Activated naive CD8-positive, alpha-beta T cell treated with anti-CD3 and anti-CD28 coated beads, Interleukin-2, amount 50 U/mL, for 16 hours (primary cell): ENCODE measurements at places on chromosomes 11 and 22.

GRCh38 chr22:46122980-46123693 is 27.2 kb upstream of the PPARA start:
- no peak for DNase-seq

DNA sequence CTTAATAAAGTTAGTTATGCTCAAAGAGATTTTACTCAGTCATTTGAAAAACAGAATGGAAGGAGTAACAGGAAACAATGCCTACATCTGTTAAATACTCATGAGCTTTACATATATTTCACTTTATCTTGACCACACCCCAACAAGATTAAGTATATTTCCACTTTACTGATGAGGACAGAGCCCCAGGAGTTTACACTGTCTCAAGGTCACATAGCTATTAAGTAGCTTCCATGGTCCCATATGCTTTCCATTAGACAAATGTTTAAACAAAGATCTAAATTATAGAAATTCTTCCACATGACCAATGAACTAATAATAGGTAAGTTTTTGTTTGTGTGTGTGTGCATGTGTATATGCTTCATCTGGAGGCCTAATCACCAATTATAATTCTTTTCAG is 30.2 kb downstream of the MRTFA start:
- DNase-seq: no peak

- no peak for DNase-seq
These were observed 946.0 kb downstream of the FAM181B start for GRCh38 chr11:81787584-81788049.

GRCh38 chr11:125094731-125095130 is 16.7 kb downstream of the TMEM218 start:
- DNase-seq: no peak

GRCh38 chr11:109547356-109548027 is 125.5 kb downstream of the C11orf87 start:
- no peak for DNase-seq

DNA sequence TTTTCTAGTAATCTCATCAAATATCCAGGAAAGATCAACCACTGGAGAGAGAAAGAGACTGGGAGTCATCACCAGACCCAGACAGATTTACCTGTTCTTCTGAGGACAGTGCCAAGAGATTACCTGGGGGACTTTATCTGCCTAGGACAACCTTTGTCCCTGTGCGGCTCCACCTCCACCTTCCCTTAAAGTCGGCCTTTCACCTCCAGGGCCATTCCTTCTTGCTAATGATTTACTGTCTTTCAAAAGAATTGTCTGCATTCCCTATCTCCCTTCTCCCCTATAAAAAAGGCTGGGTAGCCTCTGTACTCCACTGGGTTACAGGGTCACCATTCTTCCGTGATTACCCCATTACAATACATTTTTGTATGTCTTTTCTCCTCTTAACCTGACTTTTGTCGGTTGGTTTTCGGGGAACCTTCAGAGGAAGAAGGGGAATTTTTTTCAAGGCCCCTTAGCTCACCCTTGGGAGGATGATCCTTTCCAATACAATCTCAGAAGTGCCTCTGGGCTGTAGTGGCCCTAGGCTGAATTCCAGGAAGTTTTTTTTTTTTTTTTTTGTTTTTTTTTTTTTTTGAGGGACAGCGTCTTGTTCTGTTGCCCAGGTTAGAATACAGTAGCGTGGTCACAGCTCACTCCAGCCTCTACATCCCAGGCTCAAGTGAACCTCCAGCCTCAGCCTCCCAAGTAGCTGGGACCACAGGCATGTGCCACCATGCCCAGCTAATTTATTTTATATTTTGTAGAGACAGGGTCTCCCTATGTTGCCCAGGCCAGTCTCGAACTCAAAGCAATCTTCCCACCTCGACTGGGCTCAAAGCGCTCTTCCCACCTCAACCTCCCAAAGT is 1.5 kb upstream of the HMOX1 start:
- DNase-seq: no peak

GRCh38 chr11:65381716-65382032 is 772 bp downstream of the SLC25A45 start:
- no peak for DNase-seq

DNA sequence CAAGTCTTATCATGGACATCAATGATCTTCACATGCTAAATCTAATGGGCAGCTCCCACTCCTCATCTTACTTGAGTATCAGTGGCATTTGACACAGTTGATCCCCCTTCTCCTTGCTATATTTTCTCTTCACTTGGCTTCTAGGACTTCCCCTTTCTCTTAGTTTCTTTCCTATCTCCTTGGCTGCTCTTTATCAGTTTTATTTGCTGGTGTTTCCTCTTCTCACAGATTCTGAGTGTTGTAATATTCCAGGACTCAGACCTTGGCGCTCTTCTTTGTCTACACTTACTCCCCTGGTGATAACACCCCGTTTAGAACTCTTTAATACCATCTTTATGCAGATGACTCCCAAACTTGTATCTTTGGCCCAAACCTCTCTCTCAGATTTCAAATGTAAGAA is 33.9 kb upstream of the RASSF10 start:
- DNase-seq: no peak

DNA sequence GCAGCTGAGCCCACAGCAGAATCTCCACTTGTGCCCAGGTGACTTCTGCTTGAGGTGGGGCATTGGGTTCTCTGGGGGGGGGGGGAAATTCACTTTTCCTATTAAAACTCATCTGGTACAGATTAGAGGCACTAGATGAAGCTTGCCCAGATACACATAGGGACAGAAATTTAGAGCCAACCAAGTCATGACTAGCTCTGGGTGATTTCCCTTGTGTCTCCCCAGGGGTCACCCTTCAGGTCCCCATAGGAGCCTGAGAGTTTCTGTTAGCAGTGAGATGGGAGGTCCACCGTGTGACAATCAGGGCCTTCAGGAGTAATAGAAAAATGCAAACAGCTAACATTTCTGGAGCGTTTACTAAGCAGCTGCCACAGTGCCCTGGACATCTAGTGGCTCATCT is 77.0 kb downstream of the NAT10 start:
- DNase-seq: no peak

GRCh38 chr11:3224401-3225057 is 5.9 kb upstream of the MRGPRG start:
- DNase-seq: no peak

GRCh38 chr22:39997939-39998726 is 3.4 kb downstream of the FAM83F start:
- DNase-seq: no peak

- DNase-seq: no peak
These were observed 1312.9 kb downstream of the FAM181B start for GRCh38 chr11:81420668-81421250.

- no peak for DNase-seq
These were observed 67.1 kb downstream of the GGTLC2 start for GRCh38 chr22:22711532-22711913.

DNA sequence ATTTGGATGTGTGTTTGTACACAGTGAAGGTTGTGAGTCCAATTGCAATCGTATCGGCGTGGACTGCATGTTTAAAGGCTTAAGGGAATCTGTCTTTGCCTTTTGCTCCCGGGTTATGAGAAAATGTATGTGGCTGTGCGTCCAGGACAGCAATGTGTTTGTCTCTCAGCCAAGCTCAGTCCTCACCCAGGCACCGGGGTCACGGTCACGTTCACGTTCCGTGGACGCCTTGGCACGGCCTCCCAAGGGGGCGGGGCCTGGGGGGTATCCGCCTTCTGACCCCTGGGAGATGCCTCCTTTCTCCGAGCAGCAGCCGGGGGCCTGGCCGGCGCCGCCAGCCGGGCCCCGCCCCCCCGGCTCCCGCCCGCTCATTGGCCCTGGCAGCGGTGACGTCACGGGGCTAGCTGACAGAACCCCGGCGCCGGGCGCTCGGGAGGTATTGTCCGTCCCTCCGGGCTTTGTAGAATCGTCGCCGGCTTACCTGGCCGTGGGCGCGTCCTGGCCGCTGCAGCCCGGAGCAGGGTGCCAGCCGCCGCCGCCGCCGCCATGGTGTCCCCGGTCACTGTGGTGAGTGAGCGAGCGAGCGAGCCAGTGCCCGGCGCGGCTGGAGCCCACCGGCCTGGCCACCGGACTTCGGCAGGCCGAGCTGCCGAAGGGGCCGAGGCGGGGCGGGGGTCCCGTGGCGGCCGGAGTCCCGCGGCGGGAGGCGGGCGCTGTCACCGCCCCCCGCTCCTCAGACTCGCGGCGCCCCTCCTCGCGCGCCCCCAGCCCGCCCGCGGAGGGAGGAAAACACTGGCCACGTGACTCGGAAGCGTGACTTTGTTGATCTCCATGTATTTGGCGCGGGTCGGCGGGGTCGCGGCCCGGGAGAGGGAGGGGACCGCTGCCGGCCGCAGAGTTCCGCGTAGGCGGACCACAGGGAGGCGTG is at the start of gene TMEM86A:
Gene TMEM86A, plus strand, starts transcription at position 439 of the 928 bp plus-strand sequence. Its CDS starts 108 bp downstream, at position 547.
- DNase-seq: peak; percentile 69

DNA sequence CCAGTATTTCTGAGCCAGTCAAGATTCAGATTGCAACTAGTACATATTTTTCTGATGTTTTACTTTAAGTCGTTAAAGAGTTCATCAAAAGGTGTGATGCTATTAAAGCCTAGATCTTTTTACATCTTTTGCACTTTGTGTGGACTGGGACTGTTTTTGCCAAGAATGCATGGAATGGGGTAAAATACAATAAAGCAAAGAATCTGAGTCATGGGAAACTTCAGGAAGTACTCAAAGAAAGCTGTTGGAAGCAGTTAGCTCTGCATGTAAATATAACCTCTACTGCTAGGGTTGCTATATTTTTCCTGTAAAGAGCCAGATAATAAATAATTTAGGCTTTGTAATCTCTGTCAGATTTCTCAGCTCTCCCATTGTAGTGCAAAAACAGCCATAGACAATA is 20.9 kb downstream of the ATXN10 start:
- no peak for DNase-seq

DNA sequence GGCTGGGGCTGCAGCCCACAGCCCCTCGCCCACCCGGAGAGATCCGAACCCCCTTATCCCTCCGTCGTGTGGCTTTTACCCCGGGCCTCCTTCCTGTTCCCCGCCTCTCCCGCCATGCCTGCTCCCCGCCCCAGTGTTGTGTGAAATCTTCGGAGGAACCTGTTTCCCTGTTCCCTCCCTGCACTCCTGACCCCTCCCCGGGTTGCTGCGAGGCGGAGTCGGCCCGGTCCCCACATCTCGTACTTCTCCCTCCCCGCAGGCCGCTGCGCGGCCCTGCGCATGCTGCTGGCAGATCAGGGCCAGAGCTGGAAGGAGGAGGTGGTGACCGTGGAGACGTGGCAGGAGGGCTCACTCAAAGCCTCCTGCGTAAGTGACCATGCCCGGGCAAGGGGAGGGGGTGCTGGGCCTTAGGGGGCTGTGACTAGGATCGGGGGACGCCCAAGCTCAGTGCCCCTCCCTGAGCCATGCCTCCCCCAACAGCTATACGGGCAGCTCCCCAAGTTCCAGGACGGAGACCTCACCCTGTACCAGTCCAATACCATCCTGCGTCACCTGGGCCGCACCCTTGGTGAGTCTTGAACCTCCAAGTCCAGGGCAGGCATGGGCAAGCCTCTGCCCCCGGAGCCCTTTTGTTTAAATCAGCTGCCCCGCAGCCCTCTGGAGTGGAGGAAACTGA is 731 bp downstream of the GSTP1 start:
- DNase-seq: no peak

DNA sequence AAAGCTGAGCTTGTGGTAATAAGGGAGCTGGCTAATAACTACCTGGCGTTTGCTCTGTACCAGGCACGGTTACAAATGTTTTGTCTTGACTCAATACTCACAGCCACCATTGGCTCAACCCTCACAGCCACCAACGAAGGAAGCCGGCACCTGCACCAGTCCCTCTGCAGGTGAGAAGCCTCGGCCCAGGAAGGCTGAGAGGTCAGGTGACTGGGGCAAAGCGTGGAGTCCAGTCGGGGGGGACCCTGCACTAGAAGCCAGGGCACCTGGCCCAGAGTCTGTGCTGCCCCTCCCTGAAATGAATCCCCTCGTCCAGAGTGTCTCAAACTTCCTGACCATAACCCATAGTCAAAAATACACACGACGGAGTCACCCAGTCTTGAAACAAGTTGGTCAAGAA is 90.1 kb downstream of the PHF21B start:
- DNase-seq: no peak

DNA sequence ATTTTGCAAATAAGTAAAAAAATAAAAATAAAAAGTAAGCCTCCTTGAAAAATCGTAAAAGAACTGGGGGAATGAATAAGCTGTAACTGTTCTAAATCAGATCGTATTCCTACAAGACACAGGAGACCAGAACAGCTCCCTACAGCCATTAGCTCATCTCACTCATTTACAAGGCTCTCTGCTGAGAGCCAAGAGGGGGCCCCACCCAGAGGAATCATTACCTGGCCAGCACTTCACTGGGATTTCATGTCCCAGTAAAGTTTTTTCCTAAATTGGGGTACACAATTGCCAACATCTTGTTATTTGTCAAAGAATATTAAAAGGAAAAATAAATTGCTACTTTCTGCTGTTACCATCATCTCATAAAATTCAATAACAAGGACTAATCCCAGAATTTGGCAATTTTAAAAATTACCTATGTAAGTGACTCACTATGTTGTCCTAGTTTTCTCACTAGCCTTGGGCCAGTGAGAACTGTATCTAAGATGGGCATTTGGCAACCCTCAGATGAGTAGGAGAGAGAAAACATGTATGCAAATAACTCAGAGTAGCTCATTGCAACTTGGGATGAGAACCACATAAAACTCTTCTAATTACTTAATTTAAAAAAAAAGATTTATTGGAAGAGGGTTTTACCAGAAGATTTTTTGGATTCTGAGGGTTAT is 18.4 kb upstream of the SMTN start:
- DNase-seq: no peak

GRCh38 chr11:80282643-80283042 is 841.8 kb upstream of the TENM4 start:
- no peak for DNase-seq

DNA sequence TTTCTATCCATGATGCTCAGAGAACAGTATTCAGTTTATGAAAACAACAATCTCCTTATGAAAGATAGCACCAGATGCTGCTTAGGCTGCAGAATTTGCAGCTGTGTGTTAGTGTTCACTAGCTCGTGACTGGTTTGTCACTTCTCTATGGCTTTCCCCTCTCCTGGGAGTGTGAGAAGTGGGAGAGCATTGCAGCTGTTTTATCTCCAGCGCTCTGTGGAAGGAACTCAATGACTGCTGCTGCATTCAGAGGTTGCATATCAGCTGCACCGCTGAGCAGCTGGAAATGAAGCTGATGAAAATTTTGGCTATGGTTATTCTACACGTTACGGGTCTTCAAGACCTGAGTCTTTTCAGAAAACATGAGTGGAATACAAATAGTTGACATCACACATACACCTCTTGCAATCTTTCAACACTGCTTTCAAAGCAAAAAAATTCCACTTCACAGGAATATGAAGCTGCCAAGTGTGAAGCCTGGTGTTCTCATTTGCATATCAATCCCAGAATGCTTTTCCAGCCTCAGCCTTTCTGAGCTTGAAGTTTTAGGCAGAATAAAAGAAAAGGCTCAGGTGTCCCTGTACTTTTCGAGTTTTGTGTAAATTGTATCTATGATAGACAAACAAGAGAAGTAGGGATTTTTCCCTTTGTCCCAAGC is 149.3 kb upstream of the DDI1 start:
- no peak for DNase-seq

- no peak for DNase-seq
These were observed 21.7 kb downstream of the KIRREL3 start for GRCh38 chr11:126978911-126979310.

GRCh38 chr11:22703040-22703439 is 36.6 kb downstream of the GAS2 start:
- DNase-seq: no peak
